ENCODE measurements at places on chromosomes 3 and 15.

DNA sequence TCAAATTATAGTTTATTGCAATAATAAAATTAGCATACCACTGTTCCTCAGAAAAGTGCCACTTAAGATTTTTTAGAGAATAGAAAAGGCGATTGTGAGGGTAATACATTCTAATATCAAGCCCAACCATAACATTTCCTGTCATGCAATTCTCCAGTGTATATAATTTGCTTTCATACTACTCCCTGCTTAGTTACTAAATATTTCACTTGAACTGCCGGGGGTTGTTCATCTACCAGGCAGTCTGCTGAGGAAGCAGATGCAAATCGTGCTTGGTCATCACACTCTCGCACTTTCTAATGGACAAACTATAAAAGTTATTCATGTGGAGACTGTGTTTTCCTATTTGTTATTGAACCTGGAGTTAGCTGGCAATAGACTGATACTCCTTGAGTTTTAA is 645.6 kb upstream of the CBLB start:
- DNase-seq: no peak

- no peak for DNase-seq
Observed at GRCh38 chr3:78749056-78749455, 1018.7 kb downstream of the ROBO1 start.

- DNase-seq: no peak
Observed at GRCh38 chr15:27869697-27870281, 229.3 kb downstream of the OCA2 start.

DNA sequence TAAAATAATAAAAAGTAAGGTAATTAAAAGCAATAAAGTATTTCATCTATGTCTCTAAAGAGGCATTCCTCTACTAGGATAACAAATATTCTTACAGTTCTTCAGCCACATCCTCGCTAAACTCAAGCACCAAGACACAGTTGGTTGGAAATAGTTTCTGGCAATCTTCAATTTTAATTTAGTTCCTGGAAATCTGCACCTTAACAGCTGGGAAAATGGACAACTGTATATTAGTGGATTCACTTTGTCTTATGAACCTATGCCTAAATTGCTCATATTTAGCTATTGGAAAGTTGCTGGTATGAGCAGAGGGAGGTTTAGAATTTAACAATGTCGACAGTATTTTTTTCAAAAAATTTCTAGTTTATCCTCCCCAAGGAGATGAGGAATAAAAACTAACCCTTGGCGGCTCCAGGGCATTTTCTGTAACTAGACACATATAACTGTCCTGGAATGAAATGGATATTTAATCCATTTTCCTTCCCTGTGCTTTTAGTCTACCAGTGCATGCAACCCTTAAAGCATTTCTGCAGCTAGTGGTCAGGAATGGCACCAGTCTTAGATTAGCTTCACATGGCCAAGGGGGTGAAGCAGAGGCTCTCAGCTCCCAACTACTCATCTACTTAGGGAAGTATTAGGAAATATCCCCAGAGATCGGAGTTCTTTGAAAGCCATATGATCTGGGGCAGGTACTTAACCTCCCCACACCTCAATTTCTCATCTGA is 290.0 kb upstream of the THBS1 start:
- no peak for DNase-seq

DNA sequence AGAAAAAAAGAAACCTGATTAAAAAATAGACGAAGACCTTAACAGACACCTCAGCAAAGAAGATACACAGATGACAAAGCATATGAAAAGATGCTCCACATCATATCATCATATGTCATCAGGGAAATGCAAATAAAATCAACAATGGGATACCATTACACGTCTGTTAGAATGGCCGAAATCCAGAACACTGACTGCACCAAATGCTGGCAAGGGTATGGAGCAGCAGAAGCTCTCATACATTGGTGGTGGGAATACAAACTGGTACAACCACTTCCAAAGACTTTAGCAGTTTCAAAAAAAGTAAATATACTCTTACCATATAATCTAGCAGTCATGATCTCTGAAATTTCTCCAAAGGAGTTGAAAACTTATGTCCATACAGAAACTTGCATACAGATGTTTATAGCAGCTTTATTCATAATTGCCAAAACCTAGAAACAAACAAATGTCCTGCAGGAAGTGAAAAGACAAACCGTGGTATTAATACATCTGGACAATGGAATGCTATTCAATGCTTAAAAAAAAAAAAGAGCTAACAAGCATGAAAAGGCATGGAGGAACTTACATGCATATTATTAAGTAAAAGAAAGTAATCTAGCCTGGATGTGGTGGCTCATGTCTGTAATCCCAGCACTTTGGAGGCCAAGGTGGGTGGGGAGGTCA is 107.4 kb downstream of the HES1 start:
- no peak for DNase-seq

DNA sequence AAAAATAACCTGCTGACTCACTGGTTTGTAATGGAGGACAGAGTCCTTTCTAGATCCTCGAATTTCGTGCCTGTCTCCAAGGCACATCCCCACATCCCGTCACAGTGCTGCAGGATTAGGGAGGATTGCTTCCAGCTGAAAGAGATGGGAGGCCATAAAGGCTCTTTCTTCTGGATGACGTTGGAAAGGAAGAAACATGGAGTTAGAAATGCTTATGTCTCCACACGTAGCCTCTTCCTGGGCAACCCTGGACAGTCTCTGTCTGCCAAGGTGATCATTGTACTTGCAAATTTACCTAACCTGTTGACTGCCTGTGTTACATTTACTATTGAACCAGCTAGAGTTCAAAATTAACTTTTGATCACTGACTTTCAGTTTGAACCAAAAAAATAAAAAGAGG is 27.6 kb upstream of the VILL start:
- DNase-seq: no peak

- DNase-seq: no peak
Observed at GRCh38 chr15:54298396-54298795, 320.2 kb downstream of the UNC13C start.

- no peak for DNase-seq
Observed at GRCh38 chr3:127670761-127671522, 1.8 kb upstream of the ABTB1 start.

GRCh38 chr3:90007778-90008499 is 900.5 kb downstream of the EPHA3 start:
- DNase-seq: no peak

DNA sequence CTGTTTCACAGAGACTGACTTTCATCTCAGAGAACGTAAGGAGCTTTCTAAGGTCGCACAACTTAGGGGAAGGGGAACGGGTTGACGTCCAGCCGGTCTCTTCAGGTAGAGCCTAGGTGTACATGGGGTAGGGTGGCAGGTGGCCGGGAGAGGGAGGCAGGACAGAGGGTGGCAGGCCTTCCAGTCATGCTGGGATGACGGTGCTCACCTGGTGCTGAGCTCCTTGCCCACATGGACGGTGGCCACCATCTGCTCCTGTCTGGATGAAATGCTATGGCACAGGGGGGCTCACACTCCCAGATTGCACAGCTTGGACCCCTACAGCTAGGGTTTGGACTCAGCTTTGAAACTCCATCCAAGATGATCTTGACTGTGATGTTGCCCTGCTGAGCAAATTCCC is 144.5 kb downstream of the ATP10A start:
- no peak for DNase-seq

- no peak for DNase-seq
Observed at GRCh38 chr15:34434627-34435305, 2.8 kb downstream of the GOLGA8A start.

- no peak for DNase-seq
Observed at GRCh38 chr3:127450331-127450730, 140.2 kb downstream of the TPRA1 start.

- no peak for DNase-seq
Observed at GRCh38 chr3:160577556-160578195, 12.3 kb upstream of the KPNA4 start.

DNA sequence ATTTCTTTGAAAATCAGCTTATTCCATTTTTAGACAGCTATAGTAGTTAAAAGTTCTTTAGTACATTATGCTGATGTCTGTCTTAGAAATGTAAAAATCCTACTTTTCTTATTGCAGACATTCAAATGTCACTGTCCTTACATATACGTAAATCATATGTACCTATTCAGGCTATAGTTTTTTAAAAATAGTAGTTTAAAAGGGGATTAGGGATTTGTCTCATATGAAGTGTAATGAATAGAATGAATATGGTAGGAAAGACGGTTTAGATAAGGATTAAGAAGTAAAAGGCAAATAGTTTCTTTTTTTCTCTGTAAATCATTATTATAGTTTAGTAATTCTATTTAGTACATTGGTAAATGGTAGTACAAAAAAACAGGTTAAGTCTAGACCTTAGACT is 7.4 kb downstream of the DIPK2A start:
- no peak for DNase-seq
